ENCODE measurements at places on chromosomes 13 and 19. TPM values are rescaled to one million over a fixed set of nuclear protein-coding genes. Genes with fewer than 3 reads are reported as not detected.

KIR2DL3 gene
- not detected for total RNA-seq

PEG3 gene
- 30.1 TPM for total RNA-seq

ZNF418 gene
- total RNA-seq: 2.9 TPM

MLLT1 gene
- 40.6 TPM for total RNA-seq

IZUMO1 gene
- total RNA-seq: not detected

NLRP11 gene
- total RNA-seq: not detected

ARHGEF18 gene
- 32.1 TPM for total RNA-seq

SIGLEC8 gene
- not detected for total RNA-seq

IGFL1 gene
- not detected for total RNA-seq

POLR1G gene
- total RNA-seq: 2.9 TPM

TSSK6 gene
- total RNA-seq: 2.0 TPM

MAMSTR gene
- 3.8 TPM for total RNA-seq

SMIM17 gene
- 0.09 TPM for total RNA-seq

FFAR2 gene
- not detected for total RNA-seq

TLE6 gene
- 1.6 TPM for total RNA-seq

S1PR5 gene
- total RNA-seq: 1.1 TPM

EBI3 gene
- 1.7 TPM for total RNA-seq

FLT3LG gene
- total RNA-seq: 3.3 TPM

CALR3 gene
- not detected for total RNA-seq

ZNF439 gene
- 0.34 TPM for total RNA-seq

SYNGR4 gene
- not detected for total RNA-seq

DAND5 gene
- not detected for total RNA-seq

ZNF66 gene
- total RNA-seq: 1.4 TPM

ZNF541 gene
- total RNA-seq: not detected

KLF1 gene
- total RNA-seq: not detected

CYP2F1 gene
- not detected for total RNA-seq

ATG4D gene
- total RNA-seq: 15.8 TPM

Data from pericardium fibroblast (primary cell).